Cerebellar nuclear complex (tissue), 1 donor: ENCODE measurements at places on chromosomes 4 and X.

DNA sequence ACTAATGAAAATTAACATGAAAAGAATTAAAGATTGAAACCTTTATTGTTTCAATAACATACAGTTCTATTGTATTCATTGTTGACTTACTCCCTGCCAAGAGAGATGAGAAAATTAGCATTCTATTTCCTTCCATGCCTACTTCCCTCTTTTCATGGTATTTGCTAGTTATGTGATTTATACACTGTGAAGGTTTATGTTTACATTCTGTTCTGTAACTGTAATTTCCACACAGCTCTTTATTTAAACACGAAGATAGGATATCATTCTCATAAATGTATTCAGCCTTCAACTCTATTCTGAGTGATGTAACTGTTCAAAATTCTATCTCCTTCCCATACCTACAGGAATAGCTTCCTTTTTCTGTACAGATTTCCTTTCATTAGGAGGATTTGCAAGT, 6.6 kb downstream of the CCDC110 start:
- DNase-seq, result no peak

DNA sequence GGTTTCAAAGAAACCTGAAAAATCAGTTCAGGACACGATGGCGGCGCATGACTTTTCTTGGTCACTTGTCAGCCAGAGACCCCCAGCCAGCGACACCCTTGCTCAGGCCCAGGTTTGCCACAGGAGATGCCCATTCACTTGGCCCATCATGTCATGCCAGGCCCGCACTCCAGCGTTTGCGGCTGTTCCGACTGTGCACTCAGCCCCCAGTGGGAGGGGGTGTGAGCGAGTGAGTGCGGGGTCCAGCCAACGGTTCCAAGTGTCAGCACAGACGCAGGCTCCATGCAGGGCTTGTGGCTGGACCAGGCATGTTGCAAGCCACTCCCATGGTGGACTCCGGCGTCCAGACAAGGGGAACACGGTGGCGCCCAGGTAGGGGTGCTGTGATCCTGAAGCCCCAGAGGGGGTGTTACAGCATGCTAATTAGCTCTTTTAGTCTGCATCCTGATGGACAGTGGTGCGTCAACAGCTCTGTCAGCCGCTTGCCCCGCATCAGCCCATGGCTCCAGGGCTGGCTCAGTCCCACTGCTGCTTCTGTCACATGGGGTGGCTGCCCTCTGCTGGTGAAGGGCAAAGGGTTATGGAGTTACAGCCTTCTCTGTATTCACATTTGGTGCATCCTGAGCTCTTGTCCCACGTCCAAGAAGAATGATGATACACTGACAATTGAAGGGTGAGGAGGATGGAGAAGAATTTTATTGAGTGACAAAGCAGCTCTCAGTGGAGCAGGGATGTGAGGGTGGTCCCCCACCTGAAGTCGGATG, 3.7 kb upstream of the MAEA start:
- no peak for DNase-seq

- DNase-seq, result no peak
Measured at GRCh38 chrX:82141942-82142341, 940.0 kb downstream of the SH3BGRL start.

DNA sequence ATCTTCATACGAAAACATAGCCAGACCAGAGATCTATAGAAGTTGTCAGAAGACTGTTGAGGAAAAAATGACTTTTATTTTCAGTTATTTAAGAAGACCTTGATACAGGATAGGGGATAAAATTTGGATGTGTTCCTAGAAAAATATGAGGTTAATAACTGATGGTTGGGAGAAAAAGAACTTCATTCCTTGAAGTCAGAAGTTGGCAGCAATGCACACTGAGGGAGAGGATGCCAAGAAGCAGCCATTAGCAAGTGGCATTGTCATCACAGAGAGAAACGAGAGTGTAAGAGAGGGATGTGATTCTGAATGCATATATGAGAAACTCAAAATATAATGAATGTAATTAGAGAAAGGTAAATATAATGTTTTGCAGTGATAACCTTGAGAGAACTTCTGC, 382.1 kb upstream of the EPHA5 start:
- DNase-seq, result no peak

GRCh38 chrX:65273152-65273551, 261.4 kb downstream of the LAS1L start:
- DNase-seq, result no peak

- no peak for DNase-seq
Measured at GRCh38 chrX:132638313-132638712, 149.5 kb upstream of the MBNL3 start.

DNA sequence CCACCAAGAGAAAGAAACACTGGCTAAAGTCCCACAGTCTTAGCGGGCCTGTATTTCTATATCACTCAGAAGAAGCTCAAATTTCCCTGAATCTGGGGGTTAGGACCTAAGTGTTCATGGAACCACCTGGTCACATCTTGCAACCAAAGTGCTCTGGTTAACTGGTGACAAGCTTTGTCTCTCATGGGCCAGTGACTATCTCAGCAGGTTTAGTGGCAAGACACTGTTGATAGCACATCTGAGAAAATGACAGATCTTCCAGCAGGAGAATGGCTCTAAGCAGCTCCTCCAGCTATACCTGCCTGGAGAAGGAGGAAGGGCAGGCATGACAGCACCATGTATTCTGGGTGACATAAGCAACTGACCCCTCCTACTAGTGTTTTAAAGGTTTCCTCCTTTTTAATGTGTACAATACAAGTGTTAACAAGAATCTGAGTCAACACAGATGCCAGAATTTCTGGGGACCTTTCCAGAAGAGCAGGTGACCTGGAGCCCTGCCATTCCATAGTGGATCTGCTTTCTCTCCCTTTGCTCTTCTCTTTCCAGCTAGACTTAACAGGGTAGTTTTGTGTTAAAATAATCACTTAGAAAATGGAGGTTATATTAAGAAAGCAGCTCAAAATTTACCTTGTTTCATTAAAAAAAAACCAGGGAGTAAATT, 17.3 kb upstream of the QRFPR start:
- DNase-seq, result no peak

DNA sequence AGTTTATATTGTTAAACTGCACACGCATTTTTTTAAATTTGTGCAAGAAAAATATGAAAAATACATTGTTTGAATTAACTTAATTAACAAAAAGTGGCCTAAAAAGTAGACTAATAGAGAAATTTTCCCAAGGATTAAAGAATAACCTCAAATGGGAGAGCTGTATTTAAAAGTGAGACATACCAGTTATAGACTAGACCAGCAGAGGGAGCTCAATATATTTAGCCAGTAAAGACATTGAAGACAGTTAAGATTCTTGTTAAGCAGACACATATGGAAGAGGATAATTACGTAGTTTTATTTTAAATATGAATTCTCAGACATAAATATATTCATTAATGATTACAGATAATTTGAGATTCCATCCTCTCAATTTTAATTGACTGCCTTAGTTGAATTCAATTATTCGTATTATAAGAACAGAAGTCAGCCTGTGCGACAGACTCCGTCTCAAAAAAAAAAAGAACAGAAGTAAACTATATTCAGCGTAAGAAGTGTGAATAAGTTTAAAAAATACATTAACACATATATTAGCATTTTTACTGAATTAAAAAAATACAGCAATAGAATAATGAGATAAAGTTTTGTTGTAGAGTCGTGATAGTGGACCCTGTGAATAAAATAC, 64.8 kb downstream of the GLRA3 start:
- no peak for DNase-seq

GRCh38 chr4:38283724-38284123, 323.5 kb downstream of the PTTG2 start:
- DNase-seq, result no peak

GRCh38 chrX:41350150-41350975, 16.4 kb downstream of the DDX3X start:
- no peak for DNase-seq

GRCh38 chr4:101823864-101824263, 33.3 kb downstream of the BANK1 start:
- DNase-seq, result no peak

GRCh38 chr4:118270492-118270891, 82.3 kb downstream of the PRSS12 start:
- DNase-seq, result no peak

- DNase-seq, result no peak
Measured at GRCh38 chr4:125313497-125313896, 1.3 kb upstream of the FAT4 start.

DNA sequence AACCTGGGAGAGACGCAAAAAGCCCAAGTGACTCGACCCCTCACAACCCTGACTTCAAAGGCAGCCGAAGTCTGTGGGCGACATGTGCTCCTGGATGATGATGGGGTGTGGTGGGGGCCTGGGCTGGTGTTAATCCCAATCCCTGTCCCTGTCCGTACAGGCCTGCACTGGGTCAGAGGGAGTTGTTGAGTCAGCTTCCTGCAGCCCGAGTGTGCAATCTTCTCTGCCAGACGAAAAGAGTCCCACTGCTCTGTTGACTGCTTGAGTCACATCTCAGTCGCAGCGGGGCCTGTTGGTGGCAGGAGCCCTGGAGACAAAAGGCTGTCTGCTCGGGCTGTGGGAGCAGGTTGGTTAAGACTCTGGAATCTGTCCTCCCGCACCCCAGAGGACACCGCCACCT, 10.3 kb downstream of the FAM3A start:
- no peak for DNase-seq

GRCh38 chrX:139924069-139924695, 8.7 kb downstream of the ATP11C start:
- DNase-seq, result no peak

DNA sequence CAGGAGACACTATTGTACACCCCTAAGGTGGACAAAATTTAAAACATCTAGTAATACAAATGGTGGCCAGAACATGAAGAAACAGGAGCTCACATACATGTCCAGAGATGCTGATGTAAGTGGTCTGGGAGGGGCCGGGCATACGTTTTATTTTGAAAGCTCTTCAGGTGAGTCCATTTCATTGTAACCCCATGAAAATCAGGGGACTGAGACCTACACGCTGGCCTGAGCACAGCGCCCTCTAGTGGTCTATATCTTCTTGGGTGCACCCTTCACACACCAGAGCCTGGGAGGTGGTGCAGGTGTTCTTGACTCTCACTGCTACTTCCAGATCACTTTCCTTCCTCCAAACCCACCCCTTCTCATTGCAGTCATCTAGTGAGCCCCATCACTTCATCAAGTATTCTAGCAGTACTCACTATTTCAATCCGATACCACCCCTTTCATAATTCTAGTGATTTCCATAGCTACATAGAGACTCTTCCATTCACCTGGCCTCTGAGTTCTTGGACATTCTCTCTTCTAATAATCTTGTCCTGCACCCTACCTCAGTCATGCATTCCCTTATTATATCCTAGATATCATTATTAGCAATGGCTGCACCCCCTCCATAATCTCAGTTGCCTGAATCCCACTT, 4.3 kb upstream of the TLR6 start:
- no peak for DNase-seq

GRCh38 chrX:115564243-115564642, 3.3 kb downstream of the PLS3 start:
- no peak for DNase-seq

GRCh38 chrX:44483965-44484606, 58.6 kb downstream of the FUNDC1 start:
- DNase-seq, result no peak

DNA sequence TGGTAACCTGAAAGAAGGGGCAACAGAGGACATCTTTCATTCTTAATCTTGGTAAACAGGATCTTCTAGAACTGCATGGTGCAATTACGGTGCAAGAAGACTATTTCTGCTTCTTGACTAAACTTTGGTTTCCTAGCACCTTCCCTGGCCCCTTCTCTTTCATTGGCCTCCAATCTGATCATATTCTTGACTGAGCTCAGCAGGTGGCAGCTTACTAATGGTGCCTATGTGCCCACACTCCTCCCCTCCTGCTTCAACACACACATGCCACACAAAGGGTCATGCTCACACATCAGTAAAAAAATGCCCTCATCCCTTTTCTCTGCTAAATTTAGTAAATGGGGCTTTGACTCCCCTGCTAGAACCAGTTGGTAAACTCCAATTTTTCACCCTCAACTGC, 400.5 kb upstream of the MAOA start:
- DNase-seq, result no peak

DNA sequence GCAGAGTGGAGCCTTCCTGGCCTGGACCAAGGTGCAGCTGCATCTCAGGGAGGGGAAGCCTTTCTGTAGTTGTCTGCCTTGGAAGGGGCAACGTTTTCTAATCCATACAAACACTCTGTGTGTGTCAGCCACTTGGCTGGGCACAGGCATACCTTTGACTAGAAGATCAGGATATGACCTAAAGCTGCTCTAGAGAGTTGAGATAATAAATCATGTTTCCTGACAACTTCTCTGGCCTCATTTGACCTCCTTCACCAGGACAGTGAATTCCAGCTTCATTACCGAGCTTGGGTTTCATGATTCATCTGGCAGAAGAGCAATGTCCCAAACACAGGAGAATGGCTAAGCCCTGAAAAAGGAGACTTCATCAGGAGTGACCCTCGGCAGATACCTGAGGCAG, 89.6 kb upstream of the KIT start:
- DNase-seq, result no peak

GRCh38 chr4:39341075-39341725, 25.0 kb downstream of the RFC1 start:
- no peak for DNase-seq

- no peak for DNase-seq
Measured at GRCh38 chr4:3661989-3662388, 104.2 kb upstream of the ADRA2C start.

DNA sequence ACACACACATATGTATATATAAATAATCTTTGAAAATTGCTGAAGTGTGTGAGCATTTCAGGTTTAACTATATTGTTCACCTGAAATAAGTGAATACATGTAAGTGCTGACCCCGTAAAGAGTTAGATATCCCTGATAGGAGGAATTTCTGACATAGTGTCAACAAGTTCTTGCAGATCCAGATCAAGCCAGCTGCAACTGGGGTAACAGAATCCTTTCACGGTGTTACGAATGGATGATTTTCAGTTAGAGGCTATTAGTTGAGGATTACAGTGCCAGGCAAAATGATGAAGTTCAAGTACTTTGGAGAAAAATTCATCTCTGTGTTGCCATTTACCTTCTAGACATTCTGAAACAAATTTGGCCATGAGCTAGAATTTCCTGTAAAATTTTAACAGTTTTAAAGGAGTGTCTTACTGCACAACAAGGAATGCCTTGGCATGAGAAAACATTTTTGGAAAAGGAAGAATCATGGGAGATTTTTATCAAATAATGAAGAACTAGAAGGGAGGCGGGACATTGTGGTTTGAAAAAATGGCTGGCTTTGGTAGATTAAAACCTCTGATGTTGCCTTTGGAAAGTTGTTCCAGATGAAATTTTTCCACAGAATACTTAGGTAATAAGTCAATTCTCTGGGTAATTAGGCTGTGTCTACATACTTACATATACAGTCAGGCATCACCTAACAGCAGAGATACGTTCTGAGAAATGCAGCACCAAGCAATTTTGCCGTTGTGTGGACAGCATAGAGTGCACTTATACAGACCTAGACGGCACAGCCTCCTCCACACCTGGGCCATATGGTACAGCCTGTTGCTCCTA, 84.4 kb upstream of the FAT1 start:
- DNase-seq, result no peak

DNA sequence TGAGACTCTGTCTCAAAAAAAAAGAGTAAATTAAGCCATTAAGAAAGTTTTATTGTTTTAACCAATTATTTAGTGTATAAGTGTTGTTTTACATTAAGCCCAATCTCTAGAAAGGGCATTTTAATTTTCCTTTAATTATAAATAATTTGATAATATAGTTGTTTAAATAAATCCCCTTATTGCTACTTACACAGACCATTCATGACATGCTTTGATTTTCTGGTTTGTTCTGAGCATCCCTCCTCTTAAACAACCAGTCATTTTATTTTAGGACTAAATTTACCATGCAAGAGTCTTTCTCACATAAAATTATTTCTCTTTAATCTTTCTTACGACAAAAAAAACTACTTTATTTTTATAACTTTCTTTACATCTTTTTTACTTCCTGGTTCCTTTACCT, 23.5 kb upstream of the PAGE5 start:
- DNase-seq, result no peak
